Thyroid gland (tissue), 4 donors: ENCODE measurements at places on chromosomes 5 and 9.

- no peak for DNase-seq
Measured at GRCh38 chr5:167244583-167244982, 1046.9 kb upstream of the WWC1 start.

DNA sequence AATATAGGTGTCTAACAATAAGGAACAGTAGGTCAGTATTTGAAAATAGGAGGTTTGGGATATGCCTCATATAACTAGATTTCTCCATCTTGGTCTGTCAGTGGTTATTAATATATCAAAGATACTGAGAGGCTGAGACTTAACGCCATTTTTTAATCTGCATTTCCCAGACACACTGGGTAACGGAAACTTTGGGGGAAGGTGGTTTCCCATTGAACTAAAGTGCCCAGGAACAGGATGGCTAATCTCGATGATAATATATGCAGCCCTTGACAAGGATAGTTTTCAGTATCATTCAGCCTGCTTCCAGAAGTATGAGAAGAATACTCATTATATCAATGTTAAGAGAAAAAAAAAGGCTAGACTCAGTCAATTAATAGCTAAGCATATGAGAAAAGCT, 30.7 kb downstream of the EFNA5 start:
- no peak for DNase-seq

DNA sequence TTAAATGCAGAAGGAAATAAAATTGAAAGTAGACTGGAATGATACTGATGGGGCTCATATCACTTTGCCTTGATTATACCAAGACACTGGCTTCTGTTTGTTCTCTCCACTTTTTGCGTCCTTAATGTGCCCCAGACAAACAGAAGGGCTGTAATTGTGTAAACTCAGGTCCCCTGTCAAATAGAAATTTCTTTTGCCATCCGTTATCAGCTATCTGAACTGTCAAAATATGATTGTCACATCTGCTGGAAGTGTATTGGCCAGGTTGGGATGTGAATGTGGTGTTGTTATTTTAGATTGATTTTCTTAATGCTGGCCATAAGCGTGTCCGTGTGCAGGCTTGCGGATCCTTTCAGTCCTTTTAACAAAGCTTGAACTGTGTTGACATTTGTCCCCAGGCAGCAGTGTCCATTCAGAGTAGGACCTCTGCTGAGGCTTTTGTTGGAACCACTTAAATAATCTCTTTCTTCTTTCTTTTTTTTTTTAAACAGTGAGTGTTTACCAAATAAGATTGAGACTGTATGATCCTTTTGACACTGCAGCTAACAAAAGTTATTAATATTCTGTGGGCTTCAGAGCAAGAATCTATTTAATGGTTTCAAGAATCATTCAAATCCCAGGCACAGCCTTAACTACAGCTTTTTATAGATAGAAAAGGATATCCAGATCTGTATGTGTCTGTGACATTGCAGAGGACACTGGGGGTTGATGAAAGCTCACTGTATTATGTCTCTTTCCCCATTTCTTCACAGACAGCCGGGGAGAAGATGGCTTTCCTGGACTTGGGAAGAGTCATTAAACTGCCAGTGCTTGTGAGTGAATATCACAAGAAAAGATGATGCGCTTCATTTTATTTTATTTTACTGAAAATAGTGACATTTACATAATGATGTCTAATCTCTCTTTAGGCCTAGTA, 171.7 kb downstream of the ZNF608 start:
- peak; percentile 65 for DNase-seq

DNA sequence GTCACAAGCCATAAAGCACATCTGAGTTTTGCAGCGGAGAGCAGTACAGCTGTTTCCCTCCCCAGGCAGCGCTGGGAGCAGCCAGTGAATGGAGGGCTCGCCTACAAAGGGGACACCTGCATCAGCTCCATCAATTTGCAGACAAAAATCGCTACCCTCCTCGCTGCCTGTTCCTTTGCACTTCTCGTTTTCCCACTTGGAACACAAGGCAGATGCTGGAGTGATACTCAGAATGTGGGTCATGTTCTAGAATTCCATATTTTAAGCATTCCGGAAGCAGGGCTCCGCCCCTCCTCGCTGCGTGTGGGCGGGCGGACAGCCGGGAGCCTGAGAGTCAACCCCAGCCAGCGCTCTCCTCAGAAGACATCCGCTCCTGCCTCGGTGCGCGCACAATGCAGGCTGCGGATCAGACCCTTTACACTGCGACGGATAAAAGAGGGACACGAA, 92.1 kb downstream of the LMNB1 start:
- no peak for DNase-seq

- DNase-seq = no peak
Measured at GRCh38 chr9:98329281-98329680, 73.8 kb upstream of the TBC1D2 start.

DNA sequence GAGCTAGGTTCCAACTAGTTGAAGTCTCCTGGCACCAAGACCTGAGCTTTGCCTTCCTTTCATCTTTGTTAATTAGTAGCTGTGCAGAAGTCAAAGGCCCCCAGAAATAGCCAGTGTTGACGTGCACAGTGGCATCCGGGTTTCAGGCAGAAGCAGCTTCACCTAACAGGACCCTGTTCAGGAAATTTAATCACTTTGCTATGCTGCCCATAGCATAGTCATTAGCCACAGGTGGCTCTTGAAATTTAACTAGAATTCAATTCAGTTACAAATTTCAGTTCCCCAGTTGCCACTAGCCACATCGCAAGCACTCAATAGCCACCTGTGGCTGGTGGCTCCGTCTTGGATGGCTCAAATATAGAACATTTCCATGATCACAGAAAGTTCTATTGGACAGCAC, 179.1 kb downstream of the GOLPH3 start:
- DNase-seq = no peak

- DNase-seq = no peak
Measured at GRCh38 chr5:14373685-14374084, 207.9 kb upstream of the OTULINL start.

DNA sequence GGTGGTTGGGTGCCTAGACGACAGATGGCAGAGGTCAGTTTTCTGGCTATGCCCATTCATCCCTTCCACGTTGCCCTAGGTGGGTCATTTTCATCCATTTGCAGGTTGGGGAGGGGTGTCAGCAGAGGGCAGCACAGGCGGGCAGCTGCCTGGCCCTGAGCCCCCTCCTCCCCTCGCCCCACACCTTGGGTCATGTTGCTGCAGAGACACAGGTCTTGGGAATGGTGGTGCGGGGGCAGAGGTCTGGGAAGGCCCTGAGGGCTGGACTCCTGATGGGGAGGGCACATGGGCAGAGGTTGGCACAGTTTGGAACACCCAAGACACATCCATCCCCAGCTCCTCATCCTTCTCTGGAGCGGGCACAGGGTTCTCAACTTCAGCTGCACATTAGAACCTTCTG, 103.2 kb upstream of the LMX1B start:
- no peak for DNase-seq

- no peak for DNase-seq
Measured at GRCh38 chr9:27212191-27212590, 84.8 kb downstream of the EQTN start.

GRCh38 chr9:124441291-124441690, 9.0 kb upstream of the ADGRD2 start:
- no peak for DNase-seq

DNA sequence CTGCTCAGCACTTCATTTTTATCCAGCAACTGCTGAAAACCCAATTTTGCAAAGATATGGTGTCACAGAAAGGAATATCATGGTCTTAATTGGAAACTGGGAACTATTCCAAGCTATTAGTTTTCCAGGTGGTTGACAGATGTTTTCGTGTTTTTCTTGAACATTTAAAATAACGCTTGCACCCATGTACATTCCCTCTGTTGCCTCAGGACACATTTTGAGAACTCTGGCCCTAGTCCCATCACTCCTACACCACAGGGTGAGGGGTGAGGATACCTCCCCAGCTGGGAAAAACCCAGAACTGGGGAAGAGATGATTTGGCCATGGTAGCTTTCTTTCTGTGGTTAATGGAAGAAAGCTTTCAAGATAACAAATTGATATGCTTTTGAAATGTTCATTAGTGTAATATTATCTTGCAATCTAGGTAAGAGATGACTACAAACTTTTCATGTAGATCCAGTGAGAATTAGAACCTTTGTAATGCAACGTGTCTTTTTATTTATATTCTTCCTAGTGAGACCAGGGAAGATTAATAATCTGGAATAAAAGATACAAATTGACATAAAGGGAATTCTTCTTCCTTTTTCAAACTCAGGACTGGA, 627.0 kb downstream of the RAB3C start:
- DNase-seq = no peak

- DNase-seq = no peak
Measured at GRCh38 chr5:66198837-66199236, 54.7 kb downstream of the SREK1 start.

GRCh38 chr9:131809941-131810344, 70.1 kb upstream of the RAPGEF1 start:
- peak; percentile 59 for DNase-seq

DNA sequence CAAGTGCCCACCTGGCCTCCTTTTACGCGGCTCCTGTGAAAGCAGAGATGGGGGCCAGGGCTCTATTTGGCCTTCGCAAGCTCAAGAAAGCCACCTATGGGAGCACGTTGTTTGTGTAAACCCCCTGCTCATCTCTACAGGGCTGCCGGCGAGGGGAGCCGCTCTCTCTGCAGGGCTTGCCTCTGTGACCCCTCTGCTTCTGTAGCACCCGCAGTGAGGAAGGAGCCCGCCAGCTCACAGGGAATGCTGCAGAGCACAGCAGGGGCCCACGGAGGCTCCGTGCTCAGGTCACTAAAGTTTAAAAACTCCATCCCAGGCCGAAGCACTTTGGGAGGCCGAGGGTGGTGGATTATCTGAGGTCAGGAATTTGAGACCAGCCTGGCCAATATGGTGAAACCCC, 376.8 kb downstream of the IRX2 start:
- DNase-seq = no peak

DNA sequence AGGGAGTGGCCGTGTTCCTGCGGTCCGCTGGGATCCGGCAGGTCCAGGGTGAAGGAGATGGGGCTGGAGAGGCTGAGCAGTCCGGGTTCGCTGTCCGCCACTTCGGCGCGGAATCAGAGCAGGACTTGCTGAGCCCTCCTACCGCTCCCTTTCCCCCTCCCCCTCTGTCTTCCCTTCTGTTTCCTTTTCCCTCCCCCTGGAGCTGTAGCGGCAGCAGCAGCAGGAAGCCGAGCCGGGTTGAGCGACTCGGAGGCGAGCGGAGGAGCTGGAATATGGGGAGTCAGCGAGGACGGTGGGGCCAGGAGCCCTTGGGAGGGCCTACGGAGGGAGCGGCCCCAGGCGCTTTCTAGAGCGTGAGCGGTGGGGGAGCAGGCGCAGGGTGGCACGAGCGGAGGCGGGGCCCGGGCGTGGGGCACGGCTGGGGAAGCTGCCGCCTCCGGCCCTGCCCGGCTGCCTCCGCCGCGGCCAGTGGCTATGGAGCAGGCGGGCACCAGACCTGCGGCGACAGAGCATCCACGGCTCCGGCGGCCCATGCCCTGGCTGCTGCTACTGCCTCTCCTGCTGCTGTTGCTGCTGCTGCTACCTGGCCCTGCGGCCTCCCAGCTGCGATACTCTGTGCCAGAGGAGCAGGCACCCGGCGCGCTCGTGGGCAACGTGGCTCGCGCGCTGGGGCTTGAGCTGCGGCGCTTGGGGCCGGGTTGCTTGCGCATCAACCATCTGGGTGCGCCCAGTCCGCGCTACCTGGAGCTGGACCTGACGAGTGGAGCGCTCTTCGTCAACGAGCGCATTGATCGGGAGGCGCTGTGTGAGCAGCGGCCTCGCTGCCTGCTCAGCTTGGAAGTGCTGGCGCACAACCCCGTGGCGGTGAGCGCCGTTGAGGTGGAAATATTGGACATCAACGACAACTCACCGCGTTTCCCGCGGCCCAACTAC, at the start of gene PCDHAC2:
Gene PCDHAC2, plus strand, starts transcription at position 184 of the 933 bp plus-strand sequence. Its CDS starts 291 bp downstream, at position 475.
- DNase-seq = peak; percentile 50

DNA sequence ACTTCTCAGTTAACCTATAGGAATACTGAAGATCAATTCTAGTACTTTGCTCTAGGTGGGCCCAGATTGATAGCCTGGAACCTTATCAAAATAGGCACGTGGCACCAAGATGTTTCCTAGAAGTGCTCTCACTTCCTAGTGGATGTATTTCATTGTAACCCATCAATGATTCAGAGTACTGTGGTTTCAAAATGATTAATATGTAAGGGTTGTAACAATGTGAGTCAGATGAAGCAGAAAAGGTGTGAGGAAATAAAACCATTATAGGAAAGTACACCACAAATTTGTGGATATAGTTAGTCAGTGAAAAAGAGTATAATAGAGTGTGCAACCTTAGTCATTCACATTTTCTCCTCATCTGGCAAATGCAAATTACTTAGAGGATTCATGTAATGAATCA, 177.3 kb upstream of the FST start:
- no peak for DNase-seq

DNA sequence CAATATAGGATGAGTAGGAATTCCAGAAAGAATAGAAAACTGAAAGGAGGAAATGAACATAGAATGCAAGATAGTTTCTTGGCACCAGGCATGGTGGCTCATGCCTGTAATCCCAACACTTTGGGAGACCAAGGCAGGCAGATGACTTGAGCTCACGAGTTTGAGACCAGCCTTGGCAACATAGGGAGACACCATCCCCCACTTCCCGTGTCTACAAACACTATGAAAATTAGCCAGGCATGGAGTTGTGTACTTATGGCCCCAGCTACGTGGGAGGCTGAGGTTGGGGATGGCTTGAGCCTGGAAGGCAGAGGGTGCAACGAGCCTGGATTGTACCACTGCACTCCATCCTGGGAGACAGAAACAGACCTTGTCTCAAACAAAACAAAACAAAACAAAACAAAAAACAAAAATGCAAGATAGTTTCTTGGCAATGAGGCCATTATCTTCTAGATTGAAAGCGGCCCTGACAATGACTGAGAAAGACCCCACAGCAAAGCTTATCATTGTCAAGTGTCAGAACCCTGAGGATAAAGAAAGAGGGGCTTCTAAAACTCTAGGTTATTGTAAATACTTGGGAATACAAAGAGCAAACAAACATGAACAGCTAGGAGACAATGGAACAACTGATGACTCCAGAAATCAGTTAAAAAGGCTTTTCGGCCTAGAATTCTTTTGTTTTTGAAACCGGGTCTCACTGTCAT, 9.2 kb downstream of the SQSTM1 start:
- DNase-seq = peak; percentile 84

DNA sequence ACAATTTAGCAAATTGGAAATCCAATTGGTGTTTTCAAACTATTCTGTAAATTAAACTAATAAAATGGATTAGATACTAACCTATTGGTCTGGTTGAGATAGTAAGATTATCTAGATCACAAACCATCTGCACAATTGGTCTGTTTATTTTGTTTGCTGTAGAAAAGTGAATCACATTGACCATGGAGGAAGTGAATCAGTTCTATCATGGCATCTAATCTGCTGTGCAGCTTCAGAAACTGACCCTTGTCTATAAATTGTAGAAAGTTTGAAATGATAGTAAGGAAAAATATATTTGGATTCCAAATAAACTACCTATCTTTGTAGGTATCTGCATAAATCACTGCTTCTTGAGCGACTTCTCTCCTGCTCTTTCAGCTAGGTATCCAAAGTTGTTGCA, 1865.4 kb downstream of the MAT2B start:
- no peak for DNase-seq

GRCh38 chr5:139658928-139659667, 10.9 kb downstream of the CXXC5 start:
- peak; percentile 72 for DNase-seq

GRCh38 chr9:75149841-75150241, 61.5 kb downstream of the OSTF1 start:
- no peak for DNase-seq
